ENCODE measurements at places on chromosomes 1 and 21.

DNA sequence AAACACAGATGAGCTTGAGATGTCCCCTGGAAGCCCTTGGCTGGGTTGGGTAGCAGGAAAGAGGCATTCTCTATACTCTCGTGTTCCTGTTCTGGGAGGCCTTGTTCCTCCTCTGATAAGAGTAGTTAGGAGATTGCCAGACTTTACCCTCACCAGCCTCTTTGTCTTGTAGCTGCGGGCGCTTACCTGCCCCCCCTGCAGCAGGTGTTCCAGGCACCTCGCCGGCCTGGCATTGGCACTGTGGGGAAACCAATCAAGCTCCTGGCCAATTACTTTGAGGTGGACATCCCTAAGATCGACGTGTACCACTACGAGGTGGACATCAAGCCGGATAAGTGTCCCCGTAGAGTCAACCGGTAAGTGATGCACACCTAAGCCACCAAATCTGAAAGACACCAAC lies 5.2 kb downstream of the AGO1 start:
- no peak for DNase-seq

DNA sequence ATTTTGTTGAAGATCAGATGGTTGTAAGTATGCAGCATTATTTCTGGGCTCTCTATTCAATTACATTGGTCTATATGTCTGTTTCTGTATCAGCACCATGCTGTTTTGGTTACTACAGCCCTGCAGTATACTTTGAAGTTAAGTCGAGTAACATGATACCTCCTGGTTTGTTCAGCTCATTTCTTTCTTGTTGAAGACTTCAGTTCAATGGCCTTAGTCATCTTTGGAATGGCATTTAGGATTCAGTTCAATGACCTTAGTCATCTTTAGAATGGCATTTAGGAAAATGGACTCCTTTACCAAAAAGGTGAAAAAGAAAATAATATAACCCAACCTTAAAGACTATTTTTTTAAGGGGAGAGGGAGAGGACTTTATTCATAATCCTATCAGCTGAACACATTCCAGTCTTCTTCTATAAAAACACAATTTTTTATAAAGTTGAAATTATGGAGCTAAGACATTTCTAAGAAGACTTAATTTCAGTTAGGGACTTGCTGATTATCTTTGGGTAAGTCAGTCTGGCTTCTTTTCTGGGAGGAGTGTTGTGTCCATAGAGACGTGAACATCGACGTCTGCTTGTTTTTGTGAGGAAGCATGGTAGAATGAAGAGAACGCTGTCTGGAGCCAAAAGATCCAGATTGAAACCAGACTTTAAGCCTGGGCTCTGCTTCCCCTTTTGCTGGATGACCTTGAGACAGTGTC lies 48.3 kb downstream of the DDR2 start:
- DNase-seq, result no peak

GRCh38 chr1:63023171-63023570 lies 239.2 kb downstream of the ATG4C start:
- DNase-seq, result no peak

DNA sequence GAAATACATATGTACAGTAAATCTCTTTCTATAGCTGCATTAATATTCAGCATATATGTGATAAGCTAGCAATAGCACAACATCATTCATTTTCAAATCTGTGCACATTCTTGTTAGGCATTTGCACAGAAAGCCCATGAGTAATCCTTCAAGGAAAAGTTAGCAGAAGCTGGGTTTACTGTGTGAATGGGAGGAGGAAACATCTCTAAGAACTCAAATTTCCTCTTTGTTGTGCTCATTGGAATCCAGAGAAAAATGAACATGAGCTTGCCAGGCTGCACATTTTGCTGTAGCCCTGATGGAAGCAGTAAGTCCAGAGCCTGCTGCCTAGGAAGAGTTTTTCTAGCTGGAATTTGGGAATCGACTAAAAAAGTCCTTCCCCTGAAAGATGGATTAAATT lies 214.2 kb upstream of the FOXD3 start:
- no peak for DNase-seq

GRCh38 chr1:159783724-159784123 lies 3.0 kb downstream of the DUSP23 start:
- DNase-seq, result peak; percentile 32

DNA sequence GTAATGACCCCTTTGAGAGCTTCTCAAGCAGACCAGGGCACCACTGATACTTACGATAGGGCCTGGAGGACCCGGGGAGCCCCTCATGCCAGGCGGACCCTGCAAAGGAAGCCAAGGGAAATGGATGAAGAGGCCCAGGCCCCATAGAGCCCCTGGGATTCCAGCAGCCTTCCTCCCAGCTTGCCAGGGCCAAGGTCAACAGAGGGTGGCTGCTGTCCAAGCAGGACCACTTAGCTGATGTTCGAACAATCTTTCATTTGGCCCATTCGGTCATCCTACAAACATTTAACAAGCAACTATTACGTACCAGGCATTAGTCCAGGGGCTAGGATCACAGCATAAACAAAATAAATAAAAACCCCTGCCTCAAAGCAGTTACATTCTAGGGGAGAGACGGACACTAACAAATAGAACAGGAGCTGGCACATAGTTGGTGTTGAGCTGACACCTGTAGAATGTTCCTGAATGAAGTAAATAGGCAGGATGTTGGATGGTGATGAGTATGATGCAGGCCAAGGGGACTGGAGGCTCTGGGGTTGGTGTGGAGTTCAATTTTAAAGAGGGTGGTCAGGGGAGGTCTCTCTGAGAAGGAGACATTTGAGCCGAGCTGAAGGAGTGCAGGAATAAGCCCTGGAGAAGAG lies 27.0 kb upstream of the PEF1 start:
- DNase-seq, result no peak

- no peak for DNase-seq
Observed at GRCh38 chr1:246032031-246032551, 475.0 kb downstream of the SMYD3 start.

DNA sequence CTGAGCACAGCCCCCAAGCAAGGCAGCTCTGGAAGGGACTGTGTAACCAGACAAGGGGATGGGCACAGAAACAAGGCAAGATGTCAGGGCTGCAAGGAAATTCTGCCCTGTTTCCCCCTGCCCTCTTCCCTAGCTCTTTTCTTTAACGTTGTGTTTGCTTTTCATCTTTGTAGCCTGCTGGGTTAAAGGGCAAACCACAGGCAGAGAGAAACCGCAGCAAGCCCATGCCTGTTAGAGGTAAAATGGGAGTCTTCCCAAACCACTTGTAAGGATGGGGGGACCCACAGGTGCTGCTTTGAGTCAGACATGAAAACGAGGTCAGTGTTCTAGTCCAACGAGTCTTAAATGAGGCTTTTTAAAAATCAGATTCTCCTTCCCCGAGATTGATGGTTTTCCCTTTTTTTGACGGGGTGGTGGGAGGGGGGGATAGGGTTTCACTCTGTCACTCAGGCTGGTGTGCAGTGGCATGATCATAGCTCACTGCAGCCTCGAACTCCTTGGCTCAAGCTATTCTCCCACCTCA lies 13.3 kb downstream of the TGFBR3 start:
- DNase-seq, result no peak

GRCh38 chr1:46181343-46182260 lies 5.3 kb upstream of the P3R3URF start:
- no peak for DNase-seq

DNA sequence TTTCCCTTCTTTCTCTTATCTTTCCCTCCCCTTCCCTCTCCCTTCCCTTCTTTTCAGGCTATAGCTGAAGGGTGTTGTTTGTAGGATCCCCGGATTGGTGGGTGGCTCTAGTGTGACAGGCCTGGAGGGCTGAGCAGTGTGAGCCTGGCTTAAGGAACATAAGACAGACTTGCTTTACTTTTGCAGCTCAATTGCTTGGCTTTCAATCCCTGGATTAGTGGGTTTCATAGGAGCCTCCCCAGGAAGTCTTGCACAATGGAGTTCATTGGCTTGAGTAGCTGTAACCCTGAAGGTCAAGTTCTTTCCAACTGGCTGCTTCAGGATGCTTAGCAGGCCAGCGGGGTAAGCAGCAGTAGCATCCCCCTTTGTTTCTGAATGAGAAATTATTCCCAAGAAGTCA lies 126.7 kb downstream of the CAMTA1 start:
- DNase-seq, result no peak

- peak; percentile 15 for DNase-seq
Observed at GRCh38 chr1:202250982-202251381, 57.4 kb downstream of the LGR6 start.

DNA sequence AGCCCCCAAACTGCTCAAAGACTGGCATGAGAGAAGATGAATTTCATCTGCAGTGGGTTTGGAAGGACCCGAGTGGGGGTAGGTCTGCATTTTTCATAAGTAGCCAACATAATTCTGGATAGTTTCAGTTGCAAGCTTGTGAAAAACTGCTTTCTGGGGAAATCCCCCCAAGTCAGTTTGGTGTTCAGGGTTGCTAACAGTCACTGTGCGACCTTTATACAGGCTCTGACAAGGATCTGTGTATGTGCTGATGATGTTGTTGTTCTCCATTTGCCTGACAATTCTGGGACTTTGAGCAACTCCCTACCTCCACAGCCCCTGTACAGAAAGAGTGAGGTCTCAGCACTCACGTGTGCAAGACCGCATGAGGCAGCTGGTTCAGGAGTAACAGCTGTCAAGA lies 87.9 kb downstream of the SUSD4 start:
- no peak for DNase-seq

DNA sequence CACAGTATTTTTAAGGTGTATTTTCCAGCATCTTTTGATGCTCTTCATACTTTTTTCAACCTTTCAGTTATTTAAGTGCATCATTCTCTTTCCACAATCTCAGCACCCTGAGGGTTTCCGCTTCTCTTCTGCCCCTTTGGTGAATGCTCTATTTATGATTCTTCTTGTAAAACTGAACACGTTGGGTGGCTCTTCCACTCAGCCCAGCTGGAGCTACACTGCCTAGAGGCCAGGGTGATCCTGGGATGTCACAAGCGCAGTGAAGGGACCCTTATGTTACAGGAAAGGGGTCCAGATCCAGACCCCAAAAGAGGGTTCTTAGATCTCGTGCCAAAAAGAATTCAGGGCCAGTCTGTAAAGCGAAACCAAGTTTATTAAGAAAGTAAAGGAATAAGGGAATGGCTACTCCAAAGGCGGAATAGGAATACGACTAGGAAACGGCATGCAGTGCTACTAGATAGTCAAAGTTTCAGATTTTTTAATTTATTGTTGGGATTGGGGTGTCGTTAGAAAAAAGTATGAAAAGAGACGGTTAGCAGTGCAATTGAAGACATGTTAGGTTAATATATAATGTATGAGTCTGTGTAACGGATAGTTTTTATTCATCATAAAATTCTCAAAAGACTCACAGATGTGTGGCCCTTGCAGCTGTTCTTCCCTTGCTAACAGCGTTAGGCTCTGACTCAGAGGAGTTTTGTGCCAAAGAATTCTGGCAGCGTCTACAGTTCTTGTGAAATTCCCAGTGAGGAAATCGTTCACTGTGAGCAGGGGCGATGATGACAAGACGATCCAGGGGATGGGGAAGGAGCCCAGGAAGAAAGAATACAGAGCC lies 14.4 kb upstream of the ERVH48-1 start:
- no peak for DNase-seq

GRCh38 chr1:32818804-32819541 lies 1.5 kb downstream of the S100PBP start:
- no peak for DNase-seq

DNA sequence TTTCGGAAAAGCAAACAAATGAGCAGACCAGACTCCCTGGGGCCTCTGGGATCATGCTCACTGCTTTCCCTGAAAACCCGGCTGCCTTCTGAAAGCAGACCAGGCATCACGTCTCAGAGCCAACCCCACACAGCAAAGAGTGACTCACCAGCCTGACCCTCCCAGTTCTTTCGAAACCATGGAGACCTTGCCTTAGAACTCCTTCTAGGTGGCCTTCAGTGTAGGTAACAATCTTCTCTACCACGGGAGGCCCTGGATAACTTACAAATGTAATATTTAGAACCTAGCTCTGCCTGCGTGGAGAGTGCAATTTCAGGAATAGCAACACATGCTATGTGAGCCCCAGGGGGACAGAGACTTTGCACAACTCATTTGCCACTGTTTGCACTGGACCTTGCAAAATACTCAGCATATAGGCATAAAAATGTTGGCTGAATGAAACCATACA lies 105.2 kb downstream of the SUSD4 start:
- no peak for DNase-seq

- no peak for DNase-seq
Observed at GRCh38 chr1:8198522-8198921, 119.4 kb upstream of the SLC45A1 start.

- DNase-seq, result peak; percentile 31
Observed at GRCh38 chr1:59552007-59552406, 255.1 kb downstream of the FGGY start.

GRCh38 chr1:48236716-48237470 lies 14.4 kb downstream of the SLC5A9 start:
- no peak for DNase-seq

DNA sequence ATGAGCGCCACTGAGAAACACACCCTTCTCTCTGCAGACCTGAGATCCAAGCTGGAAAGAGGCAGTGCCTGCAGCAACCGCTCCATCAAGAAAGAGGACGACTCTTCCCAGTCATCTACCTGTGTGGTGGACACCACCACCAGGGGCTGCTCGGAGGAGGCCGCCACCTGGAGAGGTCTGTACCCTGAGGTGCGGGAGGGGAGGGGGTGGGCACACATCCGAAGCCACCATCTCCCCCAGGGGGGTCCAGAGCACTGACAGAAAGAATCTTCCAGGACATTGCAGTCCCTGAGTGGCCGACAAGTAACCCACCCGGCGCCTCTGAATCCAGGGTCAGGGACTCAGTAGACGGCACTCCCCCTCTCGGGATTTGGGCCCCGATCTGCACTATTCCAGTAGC lies 23.0 kb downstream of the TMEM201 start:
- no peak for DNase-seq

GRCh38 chr1:183634429-183635065 lies 1.0 kb downstream of the ARPC5 start:
- DNase-seq, result no peak

GRCh38 chr1:18817795-18818435 lies 41.5 kb downstream of the TAS1R2 start:
- DNase-seq, result no peak

- peak; percentile 56 for DNase-seq
Observed at GRCh38 chr21:41425954-41426675, at the start of gene MX1. Gene MX1, plus strand, starts transcription at chr21:41426239. Its CDS starts 5,832 bp downstream, at chr21:41432071.

GRCh38 chr1:207852576-207853371 lies 58.2 kb downstream of the CD34 start:
- DNase-seq, result no peak

- DNase-seq, result no peak
Observed at GRCh38 chr21:27793901-27794300, 827.0 kb upstream of the ADAMTS5 start.

DNA sequence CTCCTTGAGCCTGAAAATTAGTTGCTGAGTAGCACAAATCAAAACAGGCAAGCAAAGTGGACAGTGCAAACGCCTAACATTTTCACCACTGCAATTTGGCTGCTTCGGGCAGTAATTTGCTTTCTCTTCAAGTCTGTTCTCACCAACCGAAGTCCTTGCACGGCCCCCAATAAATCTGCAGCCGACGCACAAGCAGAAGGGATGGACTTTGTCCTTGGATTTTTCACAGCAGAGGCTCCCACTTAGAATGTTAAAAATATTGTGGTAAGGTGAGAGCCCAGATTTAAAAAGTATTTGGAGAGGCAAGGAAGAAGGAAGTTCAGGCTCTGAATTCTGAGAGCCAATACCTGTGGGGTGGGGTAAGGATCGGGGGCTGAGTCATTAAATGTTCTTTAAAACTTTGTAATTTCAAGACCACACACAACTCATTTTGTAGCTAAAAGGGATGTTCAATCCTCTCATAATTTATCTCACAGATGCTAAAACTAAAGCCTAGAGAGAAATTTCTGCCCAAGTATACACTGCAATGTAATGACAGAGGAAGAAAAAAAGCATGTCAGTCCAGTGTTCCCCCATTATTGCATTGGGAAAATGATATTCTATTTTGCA lies 6.2 kb downstream of the CD247 start:
- no peak for DNase-seq
